Adrenal gland (tissue), 19 donors: ENCODE measurements at places on chromosomes 7 and 10. TPM values are rescaled to one million over a fixed set of nuclear protein-coding genes. Genes with fewer than 3 reads are reported as not detected.
A peak's percentile ranks its signal among the peaks of the same experiment; 100 is the strongest.

DNA sequence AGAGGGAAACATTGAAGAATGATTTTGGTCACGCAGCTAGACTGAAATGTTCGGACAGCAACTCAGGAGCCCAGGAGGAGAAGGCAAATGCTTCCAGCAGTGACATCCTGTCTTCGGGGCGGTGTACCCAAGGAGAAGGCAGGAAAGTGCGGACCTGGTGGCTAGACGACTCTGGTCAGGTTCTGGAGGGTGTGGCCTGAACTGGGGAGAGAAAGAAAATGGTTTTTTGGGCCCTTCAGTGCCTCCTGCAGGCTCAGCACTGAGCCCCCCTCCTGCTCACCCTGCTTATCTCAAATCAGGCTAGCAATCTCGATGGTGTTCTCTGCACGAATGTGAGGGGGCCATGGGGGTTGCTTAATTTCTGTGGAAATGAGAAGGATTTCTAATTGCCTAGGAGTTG lies 26.7 kb upstream of the TARP start:
- DNase-seq = no peak

- no peak for DNase-seq
These were observed 87.9 kb downstream of the EBF3 start for GRCh38 chr10:129875993-129876726.

DNA sequence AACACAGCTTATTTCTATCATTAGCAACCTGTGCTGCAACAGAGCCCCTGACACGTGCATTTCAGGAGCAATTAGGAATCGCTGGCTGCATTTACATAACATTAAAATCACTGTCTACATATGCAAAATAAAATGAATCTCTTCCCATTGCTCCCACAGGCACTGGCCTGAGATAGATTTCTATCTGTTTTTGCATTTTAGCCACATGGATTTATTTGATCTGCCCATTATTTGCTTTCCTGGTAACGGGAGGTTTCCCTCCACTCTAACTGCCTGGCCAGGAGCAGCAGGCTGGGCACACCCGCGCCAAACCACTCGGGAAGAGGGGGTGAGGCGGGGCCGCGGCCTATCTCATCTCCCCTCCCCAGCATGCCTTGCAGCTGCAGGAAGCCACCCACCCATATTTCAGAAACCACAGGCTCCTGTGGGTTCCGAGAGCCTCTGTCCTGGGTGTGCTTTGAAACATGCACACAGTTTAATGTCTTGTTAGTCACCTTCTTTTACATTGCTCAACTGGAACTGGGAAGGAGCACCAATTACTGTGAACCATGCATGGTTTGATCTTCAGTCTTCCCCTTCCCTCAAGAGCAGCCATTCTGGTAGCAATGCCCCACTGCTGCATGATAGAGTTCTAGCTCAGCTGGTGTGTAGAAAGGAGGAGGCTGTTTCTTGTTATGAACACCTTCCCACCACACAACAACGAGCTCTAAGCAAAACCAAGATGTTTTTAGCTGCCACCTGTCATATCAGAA lies 37.7 kb upstream of the IKZF1 start:
- DNase-seq = no peak

DNA sequence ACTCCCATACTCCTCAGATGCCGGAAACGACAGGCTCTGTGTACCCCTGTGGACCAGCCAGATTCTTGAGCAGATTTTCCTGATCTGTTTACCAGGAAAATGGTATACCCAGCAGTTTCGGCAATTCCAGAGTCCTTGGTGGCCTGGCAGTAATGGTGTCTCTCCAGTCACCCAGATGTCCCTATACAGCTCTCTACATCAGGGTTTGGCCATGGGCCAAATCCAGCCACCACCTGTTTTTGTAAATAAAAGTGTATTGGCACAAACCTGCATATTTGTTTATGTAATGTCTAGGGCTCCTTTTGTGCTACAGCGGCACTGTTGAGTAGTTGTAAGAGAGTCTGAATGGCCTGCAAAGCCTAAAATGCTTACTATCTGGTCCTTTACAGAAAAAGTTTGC lies 491.3 kb downstream of the RPS24 start:
- DNase-seq = no peak

- DNase-seq = no peak
These were observed 8.7 kb downstream of the HUS1 start for GRCh38 chr7:47970761-47971160.

DNA sequence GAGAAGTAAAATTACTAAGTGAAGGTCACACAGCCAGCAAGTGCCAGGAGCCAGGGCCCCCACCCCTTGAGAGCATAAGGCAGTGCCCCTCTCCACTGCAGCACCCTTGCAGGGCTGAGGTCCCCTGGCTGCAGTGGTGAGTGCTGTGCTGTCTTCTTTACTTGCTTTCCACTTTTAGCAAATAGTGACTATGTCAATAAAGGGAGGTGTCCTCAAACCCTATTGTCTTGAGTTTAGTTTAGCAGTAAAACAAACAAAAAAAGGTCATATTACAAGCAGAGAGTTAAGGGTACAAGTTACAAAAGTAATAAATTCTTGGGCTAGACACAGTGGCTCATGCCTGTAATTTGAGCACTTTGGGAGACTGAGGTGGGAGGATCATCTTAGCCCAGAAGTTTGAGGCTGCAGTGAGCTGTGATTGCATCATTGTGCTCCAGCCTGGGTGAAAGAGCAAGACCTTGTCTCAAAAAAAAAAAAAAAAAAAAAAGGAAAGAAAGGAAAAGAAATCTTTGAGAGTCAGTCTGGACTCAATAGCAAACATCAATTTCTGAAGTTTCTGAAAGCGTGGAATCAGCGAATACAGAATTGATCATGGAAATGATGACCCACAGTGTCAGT lies 39.0 kb upstream of the KIF5B start:
- no peak for DNase-seq

Gene CYP2E1
- 0.22 TPM for total RNA-seq

- no peak for DNase-seq
These were observed 115.9 kb downstream of the CHCHD3 start for GRCh38 chr7:132965951-132966350.

DNA sequence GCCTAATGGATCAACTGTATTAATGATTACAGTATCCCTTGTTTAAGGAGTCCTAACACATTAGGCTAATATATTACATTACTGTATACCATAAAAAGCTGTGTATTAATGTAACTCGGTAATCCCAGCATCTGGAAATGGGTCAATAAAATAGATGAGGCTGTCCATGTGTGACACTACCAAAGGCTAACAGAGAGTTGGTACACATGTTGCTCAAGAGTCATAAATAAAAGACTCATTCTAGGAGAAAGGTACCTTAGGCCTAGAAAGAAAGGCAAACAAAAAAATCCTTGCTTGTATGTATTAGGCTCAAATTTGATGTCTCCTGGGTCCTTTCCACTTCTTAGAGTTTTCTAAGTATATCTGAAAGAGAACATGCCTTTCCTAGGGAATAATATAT lies 14.6 kb downstream of the MCMBP start:
- DNase-seq = no peak

DNA sequence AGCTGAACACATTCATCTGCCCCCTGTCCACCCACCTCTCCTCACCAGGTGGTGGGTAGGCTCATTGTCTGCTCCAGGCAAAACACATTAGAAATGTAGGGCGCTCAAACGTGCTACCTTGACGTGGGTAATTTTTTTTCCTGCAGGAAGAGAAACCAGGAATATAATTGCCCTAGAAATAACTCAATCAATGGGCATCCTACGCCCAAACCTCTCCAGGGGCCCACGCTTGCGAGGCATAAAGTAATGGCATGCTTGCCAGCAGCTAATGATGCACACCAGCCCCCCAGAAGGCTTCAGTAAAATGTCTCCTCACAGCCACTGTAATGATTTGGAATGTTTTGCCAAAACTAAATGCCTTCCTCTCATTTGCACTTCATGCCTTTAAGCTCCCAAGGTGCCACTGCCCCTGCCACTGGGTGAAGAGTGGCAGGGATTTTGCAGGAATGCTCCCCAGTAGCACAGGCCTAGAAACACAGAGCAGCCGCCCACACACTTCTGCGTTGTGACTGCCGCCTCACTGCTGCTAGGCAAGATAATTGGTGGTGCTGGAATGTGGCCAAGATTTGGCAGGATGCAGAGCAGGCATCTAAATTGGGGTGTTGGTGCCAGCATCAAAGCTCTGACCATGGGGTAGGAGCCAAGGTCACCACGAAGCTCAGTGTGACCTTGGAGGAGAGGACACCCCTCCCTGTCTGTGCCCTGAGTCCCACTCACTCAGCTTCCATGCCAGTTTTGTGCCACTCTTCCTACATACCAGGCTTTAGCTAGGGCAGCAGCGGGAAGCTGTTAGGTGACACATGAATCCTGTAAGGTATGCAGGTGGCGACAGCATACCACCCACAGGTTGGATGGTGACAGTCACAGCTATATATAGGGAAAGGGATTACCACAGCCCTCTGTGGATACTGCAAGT lies 48.7 kb upstream of the PPP1R3C start:
- peak; percentile 70 for DNase-seq

Gene OR6V1
- not detected for total RNA-seq

DNA sequence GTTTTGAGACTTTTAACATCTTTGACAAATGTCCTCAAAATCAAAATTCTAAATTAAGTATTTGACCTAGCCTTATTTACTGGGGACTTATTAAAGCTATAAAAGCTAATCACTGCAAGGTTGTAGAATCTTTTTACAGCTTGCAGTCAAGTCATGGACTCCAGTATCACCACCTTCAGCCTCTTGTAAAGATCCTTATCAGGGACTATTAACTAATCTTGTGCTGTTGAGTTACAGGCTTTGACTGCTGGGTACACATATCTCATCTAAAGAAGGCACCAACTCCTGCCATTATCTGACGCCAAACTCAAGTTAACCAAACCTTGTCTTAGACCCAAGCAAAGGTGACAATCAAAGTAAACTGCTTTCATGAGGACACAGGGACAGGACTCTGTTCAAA lies 621.0 kb upstream of the IGFBP3 start:
- no peak for DNase-seq

DNA sequence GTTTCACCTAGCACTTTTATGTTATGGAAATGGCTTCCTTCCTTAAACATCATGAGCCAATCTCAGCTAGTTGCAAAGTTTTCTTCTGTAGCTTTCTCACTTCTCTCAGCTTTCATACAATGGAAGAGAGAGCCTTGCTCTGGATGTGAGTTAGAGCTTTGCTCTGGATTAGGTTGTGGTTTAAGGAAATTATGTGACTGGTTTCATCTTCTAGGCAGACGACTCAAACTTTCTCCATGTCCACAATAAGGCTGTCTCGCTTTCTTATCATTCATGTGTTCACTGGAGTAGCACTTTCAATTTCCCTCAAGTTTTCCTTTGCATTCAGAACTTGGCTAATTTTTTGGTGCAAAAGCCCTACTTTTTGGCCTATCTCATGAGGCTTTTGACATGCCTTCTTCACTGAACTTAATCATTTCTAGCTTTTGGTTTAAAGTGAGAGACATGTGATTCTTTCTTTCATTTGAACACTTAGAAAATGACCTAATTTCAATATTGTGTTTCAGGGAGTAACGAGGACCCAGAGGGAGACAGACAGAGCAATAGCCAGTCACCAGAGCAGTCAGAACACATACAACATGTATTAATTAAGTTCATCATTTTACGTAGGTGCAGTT lies 49.8 kb downstream of the CNOT4 start:
- DNase-seq = no peak

- peak; percentile 39 for DNase-seq
These were observed 145.6 kb downstream of the PFKFB3 start for GRCh38 chr10:6348096-6348874.

DNA sequence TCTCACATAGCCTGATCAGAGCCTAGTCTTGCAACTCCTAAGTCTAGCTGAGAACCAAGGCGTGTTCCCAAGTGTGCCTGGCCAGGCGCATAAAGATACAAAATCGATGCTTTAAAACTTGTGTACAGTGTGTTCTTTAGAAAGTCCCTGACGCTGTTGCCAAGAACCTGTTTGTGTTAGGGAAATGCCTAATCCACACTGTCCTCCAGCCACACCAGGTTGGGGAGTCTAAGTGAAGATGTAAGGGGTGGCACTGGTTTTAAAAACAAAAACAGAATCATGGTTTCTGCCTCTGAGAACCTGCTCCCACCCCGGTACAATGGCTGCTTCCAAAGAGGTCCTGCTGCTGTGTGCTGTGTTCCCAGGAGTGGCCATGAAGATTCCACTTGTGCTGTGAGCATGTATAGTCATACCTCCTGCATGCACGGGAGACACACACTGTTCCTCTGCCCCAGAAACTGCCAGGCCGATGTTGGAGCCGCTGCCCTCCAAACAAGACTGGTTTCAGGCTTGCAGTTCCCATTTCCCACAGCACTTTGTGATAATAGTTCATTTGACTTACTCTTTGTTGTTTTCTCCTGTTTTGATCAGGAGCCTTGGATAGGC lies 88.5 kb downstream of the CCNY start:
- no peak for DNase-seq

Gene NKX1-2
- total RNA-seq = not detected

- no peak for DNase-seq
These were observed 98.4 kb downstream of the OSBPL3 start for GRCh38 chr7:24881623-24882022.

Gene LRRC27
- total RNA-seq = 6.5 TPM

GRCh38 chr7:39164887-39165286 lies 187.2 kb downstream of the POU6F2 start:
- no peak for DNase-seq

DNA sequence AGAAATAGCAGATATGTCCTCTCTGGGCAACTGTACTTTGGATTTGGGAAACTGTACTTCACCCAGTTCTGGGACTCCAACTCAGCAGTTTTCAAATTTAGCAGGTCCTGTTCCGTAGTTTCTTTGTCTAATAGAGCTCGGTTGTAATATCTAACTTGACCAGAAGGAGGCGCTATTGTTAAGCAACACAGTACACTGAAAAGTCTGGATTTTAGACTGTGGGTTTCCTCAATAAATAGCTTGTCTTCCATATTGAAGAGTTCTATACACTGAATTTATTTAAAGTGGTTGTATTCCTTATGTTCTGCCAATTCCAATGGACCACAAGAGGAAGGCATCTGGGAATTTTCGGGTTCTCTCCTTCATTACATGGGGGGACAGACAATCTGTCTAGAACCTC lies 39.8 kb downstream of the ELFN1 start:
- no peak for DNase-seq

Gene GOLGA7B
- total RNA-seq = 0.61 TPM

Gene NOD1
- 4.1 TPM for total RNA-seq

DNA sequence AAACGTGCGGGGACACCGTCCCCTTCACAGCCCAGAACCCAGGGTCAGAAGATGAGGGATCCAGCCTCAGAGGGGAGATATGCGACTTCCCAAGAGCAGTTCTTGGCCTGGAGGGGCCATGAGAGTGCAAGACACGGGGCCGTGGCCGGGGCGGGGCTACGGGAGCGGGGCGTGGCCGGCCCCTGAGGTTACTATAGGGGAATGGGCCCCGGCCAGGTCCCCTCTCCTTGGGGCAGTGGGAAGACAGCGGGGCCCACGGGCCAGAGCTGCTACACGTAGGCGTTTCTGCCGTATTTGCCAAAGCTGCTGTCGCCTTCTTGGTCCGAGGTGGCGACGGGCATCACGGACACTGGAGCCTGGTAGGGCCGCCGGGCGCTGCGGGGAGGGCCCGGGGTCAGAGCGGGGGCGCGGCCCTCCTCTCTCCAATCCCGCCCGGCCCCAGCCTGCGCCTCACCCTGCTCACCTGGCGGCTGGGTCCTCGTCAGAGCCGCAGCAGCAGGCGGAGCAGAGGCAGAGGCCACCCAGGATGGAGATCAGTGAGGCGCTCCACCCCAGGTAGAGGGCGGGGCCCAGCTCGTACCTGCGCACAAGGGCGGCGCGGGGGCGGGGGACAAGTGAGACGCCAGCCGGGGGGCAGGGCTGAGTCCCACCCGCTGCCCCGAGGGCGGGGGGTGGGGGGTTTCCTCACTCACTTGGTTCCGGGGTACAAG lies 5.3 kb downstream of the CLDN15 start:
- no peak for DNase-seq
